Dermis blood vessel endothelial cell (primary cell): ENCODE measurements at places on chromosomes 7 and 10.

GRCh38 chr7:128405471-128406313 lies 4.1 kb downstream of the IMPDH1 start:
- peak; percentile 59 for DNase-seq

DNA sequence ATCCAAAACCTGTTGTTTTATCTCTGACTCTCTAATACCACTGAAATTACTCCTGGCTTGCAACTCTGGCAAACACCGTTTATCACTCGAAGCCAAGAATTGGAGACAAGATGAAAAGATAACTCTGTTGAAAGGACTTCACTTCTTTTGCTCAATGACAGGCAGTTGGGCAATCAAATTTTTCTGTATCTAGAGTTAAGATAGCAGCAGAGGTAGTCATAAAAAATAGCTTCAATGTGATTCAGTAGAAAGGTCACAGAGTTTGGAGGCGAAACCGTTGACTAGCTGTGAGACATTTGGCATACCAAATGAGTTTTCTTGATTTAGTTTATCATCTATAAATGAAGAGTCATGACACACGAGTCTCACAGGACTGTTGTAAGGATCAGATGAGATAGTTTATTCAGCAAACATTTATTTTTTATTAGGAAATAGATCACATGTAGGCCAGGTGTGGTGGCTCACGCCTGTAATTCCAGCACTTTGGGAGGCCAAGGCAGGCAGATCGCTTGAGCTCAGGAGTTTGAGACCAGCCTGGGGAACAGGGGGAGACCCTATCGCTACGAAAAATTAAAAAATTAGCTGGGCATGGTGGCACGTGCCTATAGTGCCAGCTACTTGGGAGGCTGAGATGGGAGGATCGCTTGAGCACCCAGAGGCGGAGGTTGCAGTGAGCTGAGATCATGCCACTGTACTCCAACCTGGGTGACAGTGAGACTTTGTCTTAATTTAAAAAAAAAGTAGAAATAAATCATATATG lies 23.6 kb downstream of the AKR1B1 start:
- no peak for DNase-seq

DNA sequence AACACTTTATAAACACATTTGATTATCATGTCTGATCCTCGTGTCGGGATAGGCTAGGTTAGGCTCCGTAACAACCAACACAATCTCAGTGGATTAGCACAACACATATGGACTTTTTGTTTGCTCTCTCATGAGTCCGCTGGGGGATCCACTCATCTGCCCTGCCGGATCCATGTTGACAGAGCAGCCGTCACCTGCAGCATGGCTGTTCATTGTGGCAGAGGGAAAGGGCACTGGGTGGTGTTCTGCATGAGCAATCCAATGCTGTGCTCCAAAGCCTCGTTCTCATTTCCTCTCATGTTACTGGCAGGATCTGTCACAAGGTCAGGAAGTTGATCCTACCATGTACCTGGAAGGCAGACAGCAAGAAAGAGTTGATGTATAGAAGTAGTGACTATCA lies 62.5 kb upstream of the RAPGEF5 start:
- DNase-seq, result no peak

DNA sequence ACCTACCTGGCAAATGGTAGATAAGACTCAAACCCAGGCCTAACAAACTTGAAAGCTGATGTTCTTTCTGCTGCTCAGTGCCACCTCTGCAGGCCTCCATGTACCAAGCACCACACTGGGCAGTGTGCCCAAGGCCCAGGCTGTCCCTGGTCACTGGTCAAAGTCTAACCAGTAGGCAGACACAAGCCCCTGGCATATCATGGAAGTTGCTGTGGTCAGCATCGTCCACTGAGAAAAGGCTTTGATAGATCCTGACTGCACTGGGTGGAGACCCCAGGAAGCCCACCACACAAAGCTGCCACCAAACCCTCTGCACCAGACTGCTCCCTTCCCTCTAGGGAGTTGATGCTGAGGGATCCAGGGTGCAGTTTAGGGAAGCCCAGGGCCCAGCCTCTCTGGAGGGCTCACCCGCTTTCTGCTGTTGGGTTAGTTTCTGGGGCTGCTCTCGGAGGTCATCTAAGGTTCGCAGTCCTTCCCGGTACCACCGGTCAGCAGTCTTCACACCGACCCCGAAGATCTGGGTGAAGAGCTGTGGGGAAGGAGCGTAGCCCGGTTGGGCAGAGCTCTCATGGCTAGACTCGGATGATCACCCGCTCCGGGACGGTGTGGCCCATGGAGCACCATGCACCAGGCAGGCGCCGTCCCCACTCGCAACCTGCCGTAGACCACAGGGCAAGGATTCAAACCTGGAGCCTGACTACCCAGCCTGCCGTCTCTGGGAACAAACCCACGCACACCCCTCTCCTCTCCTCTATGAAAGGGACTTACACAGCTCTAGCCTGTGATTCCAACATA lies 6.0 kb downstream of the POLM start:
- DNase-seq, result no peak

- no peak for DNase-seq
These were observed 6.1 kb downstream of the SLC4A2 start for GRCh38 chr7:151065516-151065915.

DNA sequence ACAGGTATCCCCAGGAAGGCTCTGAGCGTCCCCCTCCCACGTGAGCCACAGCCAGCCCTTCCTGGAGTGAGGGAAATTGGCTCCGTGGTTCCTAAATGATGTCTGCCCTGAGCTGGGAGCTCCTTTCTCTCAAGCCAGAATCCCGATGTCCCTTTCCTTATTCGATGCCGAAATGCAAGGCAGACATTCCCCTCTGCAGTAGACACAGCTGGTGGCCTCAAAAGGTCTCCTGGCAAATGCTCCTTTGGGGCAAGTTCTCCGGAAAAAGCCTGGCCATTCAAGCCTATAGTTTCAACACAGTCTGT lies 98.9 kb downstream of the HIP1 start:
- DNase-seq, result peak; percentile 27

DNA sequence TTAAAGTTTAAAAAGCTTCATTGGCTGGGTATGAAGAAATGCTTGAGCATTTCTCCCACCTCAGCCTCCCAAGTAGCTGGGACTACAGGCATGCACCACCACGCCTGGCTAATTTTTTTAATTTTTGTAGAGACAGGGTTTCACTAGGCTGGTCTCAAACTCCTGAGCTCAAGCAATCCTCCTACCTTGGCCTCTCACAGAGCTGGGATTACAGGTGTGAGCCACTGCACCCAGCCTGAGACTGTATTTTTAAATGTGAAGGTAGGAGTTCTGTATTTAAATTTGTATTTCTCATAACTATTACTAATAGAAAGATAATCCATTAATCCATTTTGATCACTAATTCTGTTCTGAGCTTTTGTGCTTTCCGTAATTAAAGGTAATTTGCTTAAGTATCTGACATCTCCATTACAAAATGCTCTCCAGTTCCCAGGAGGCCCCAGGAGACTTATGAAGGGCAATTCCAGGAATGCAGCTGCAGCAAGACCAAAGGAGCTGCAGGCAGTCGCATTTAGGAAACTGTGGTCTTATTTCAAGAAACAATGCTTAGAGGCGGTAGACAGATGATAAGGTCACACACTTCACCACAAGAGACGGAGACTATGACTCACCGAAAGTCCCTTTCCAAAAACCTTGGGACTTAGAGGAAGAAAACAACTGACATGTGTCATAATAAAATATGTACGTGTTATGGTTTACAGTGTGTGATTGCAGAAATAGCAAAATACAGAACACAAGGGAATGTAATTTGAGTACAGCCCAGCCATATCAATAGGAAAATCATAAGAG lies 23.3 kb downstream of the YAE1 start:
- DNase-seq, result peak; percentile 96

DNA sequence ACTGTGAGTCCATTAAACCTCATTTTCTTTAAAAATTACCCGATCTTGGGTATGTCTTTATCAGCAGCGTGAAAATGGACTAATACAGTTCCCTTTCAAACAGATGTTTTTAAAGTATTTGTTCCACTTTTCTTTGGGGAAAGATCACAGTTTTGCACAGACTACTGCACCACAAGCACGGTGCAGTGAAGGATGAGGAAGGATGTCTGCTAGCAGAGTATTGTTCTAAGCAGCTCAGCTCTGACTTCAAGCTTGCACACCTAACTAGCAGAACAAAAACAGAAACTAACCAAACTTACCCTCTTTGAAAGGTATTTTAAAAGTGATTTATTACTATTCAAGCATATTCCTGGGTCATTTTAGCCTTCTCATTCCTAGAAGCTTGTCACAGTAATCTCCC lies 20.0 kb downstream of the THNSL1 start:
- DNase-seq, result no peak

DNA sequence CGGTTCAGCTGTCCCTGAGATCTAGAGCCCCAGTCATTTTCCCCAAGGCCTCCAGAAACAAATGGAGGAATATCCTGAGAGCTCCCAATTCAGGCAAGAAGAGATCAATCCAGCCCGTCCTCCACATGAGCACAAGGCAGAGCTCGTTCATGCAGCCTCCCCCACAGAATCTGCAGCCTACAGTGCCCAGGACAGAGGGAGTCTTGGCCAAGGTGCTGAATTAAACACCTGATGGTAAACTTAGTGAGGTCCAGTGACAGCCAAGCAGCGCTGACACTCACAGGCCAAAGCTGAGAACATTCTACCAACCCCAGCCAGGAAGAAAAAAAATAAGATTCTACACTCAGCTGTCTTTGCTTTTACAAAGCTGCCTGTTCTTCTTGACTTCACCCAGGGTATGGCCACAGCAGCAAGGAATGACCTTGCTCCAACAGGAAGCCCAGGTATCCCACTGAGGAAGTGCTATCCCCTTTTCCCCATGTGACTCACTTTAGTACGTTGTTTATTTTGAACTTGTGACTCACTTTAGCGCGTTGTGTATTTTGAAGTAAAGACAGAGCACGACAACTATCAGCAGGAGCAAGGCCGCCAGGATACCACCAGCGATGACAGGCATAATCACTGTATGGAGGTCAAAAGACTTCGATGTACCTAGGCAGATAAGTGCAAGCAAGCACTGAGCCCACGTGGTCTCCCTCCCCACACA lies 4.4 kb upstream of the CUZD1 start:
- DNase-seq, result peak; percentile 54

DNA sequence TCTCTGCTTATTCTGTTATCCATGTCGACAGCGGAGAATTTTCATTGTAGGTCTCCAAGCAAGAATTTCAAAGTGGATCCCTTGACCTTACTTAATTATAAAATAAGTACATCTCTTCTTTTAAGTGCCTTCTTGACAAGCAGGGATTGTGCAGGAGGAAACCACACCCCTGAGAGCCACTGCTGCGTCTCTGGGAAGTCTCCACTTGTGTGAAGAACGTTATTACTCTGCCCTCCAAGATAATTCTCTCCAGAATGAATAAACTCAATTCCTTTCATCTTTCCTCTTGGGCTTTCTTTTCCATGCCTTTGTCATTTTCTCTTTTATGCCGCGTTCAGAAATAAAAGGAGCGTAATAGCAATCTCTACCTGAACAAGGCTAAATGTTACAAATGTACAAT lies 1030.9 kb upstream of the LRRTM3 start:
- no peak for DNase-seq

DNA sequence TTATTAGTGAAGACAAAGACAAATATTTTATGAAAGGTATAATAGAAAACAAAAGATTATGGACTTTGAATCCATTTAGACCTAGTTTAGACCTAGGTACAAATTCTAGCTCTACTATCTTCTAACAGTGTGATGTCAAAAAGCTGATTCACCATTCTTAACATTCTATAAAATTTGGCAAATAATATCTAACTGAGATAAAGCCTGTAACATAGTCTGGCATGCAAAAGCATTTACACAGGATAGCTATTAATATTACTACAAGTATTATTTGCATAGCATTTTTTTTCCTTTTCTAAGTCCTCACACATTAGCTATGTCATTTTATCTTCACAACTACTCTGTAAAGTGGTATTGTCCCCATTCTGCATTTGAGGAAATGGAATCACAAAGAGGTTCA lies 179.6 kb upstream of the LRRTM3 start:
- no peak for DNase-seq

GRCh38 chr10:31081937-31082840 lies 50.5 kb upstream of the ZNF438 start:
- DNase-seq, result no peak

GRCh38 chr7:132575419-132575981 lies 770 bp downstream of the PLXNA4 start:
- peak; percentile 75 for DNase-seq

- no peak for DNase-seq
These were observed 5.5 kb upstream of the TFPI2 start for GRCh38 chr7:93895859-93896600.

DNA sequence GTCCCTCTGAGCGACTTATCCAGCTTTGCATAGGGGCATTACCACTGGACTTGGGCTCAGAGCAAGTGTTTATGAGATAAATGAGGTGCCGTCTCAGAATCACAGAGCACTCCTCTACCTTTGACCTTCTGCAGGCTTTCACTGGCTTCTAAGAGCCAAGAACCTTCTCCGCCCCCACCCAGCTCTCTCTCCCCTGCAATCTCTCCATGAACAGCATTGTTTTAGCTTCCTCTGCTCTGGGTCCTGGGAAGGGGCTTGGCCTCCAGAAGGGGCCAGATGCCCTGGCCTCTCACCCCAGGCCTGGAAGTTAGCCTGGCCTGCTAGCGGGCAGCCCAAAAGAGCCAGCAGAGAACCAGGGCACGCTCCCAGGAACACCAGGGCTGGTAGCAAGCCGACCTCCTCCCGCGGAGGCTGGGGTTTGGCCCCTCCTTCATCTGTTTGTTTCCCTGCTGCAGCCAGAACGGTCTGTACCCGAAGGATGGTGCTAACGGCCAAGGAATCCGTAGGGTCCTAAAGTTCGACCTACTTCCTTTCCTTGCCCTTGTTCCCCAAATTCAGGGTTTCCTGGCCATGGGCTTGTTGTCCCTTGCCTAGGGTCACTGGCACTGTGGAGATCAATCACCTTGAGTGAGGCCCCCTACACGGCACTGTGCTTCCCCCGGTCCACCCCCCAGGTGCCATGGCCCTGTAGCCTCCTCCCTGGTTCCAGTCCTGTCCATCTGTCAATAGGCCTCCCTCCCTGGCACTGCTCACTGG lies 18.7 kb upstream of the DDIT4 start:
- peak; percentile 74 for DNase-seq

GRCh38 chr10:78336402-78336791 lies 302.7 kb downstream of the RPS24 start:
- peak; percentile 50 for DNase-seq
